ENCODE measurements at places on chromosomes 16 and 17.

DNA sequence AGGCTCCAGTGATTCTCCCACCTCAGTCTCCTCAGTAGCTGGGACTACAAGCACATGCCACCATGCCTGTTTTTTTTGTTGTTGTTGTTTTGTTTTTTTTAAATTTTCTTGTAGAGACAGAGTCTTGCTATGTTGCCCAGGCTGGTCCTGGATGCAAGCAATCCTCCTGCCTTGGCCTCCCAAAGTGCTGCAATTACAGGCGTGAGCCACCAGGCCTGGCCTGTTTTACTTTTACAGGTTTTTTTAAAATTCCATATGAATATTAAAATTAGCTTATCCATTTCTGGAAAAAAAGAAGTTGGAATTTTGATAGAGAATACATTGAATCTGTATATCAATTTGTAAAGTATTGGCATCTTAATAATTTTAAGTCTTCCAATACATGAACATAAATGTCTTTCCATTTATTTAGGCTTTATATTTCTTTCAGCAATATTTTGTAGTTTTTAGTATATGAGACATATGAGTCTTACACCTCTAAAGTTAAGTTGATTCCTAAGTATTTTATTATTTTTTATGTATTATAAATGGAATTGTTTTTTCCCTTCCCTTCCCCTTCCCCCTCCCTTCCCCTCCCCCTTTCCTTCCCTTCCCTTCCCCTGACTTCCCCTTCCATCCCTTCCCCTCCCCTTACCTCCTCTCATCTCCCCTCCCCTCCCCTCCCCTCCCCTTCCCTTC, 323.5 kb upstream of the SALL1 start:
- no peak for DNase-seq

DNA sequence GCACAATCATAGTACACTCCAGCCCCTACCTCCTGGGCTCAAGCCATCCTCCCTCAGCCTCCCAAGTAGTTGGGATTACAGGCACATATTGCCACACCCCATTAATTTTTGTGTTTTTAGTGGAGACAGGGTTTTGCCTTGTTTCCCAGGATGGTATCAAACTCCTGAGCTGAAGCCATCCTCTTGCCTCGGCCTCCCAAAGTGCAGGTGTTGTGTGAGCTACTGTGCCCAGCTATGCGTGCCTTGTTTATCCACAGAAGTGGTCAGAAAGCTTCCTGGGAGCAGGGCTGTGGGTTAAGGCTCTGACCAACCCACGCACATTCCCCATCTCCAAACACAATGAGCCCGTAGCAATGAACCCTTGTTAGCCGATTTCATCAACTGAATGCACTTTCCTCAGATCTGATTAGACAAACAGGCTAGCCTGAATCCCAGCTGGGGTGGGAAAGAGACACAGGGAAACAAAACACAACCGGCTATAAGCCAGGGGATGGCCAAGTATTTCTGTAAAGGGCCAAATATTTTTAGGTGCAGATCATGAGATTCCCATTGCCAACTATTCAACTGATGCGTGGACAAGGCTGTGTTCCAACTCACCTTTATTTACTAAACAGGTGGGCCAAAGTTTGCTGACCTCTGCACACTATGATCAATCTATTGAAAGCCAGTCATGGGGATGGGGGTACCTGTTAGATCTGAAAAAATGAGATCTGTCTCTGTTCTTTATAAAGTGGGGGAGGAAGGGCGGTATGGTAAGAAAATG, 193.6 kb downstream of the CPPED1 start:
- DNase-seq = no peak

GRCh38 chr17:50151937-50152547, 1.6 kb upstream of the PPP1R9B start:
- DNase-seq = no peak

DNA sequence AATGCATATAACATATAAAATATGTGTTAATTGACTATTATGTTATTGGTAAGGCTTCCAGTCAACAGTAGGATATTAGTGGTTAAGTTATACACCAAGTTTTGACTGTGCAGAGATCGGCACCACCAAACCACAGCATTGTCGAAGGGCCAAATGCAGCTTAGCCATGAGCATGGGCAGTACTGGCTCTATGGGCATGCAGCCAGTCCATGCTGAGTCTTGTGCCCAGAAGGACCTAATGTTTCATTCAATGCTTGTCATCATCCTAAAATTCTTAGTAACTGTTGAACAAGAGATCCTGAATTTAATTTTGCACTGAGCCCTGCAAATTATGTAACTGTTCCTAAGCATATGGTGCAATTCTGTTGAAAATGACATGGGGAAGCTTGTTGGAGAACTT, 233.4 kb upstream of the HS3ST3A1 start:
- DNase-seq = no peak

DNA sequence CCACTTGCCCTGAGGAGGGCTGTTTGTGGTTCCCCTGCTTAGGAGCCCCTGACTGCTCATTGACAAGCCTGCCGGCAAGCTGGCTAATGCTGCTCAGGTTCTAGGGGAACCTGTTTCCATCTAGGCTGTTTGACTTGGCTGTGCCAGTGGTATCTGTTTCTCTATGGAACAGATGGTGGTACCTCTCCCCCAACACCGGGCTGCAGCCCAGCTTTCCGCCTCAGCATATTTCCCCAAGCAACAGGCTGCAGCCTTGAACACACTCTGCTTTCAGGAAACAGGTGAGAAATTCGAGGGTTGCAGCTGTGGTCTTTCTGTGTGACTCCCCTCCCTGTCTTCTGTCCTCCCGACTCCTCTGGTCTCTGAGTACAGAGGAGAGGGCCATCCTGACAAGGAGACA, 132.3 kb downstream of the TMEM132E start:
- DNase-seq = no peak

DNA sequence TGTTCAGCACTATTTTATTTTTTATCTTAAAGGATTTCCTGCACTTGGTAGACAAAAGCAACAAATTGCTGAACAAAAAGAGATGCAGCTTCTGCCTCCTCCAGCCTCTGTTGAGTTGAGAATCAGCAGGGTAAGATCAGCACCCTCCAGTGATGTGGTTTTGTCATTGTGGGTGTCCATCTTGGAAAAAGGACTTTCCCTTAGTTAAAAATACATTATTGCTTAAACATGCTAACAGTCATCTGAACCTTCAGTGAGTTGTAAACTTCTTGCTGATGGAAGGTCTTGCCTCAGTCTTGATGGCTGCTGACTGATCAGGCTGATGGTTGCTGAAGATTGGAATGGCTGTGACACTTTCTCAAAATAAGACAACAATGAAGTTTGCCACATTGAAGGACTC, 101.2 kb downstream of the PHKB start:
- DNase-seq = no peak

DNA sequence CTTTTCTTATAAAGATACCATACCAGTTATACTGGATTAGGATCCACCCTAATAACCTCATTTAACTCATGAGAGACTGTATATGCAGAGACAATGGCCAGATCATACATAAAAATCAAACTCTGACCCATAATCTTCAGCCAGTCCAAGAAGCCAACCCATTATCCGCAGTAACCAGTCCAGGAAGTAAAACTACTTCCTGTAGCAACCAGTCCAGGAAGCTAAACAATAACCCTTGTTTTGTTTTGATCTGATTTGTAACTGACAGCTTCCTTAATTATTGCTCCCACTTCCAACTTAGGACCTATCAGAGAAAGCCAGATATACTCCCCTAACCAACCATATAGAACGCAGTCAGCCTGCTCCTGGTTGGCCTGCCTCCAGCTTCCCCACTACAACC, 19.2 kb upstream of the SSTR2 start:
- no peak for DNase-seq

GRCh38 chr16:87603684-87604633, 1.7 kb downstream of the JPH3 start:
- no peak for DNase-seq

DNA sequence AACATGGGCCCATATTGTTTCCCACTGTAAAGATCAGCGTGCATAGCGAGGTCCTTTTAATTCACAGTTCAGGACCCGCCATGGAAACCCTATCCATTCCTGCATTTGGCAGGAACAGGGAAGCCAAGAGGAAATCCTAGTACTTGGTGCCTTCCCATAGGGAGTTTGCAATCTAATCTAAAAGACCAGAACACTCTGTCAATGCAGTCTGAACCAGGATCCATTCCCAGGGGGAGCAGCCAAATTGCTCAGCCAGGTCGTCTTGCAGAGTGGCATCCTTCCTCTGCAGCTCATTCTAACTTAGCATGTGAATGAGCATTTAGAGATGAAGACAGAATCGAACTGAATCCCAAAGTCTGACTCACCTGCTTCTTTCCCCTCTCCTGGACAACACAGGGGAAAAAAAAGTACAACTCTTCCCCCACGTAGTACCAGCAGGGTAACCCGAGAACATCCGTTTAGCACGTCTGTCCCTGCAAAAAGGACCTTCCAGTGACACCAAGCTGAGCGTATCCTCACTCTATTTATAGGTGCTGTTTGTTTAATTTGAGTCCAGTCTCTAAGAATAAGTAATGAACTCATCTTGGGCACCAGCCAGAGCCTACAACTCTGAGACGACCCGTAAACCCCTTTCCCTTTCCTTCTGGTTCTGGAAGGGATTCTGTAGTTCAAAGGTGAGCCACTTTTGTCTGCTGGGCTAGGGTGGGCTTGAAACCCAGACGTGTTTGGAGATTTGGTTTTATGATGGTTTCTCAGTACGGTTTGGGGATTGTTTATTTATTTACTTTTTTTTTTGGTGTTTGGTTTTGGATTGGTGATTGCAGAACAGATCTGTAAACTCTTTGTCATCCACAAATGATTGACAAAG, 74.5 kb downstream of the ERCC4 start:
- DNase-seq = no peak

GRCh38 chr17:71287071-71287823, 833.6 kb upstream of the SOX9 start:
- no peak for DNase-seq

- no peak for DNase-seq
Observed at GRCh38 chr16:49755313-49755620, 100.6 kb downstream of the ZNF423 start.

- DNase-seq = peak; percentile 26
Observed at GRCh38 chr17:4420692-4421131, 13.0 kb upstream of the SPNS3 start.

GRCh38 chr17:76638263-76638662, 5.3 kb downstream of the ST6GALNAC1 start:
- DNase-seq = no peak

DNA sequence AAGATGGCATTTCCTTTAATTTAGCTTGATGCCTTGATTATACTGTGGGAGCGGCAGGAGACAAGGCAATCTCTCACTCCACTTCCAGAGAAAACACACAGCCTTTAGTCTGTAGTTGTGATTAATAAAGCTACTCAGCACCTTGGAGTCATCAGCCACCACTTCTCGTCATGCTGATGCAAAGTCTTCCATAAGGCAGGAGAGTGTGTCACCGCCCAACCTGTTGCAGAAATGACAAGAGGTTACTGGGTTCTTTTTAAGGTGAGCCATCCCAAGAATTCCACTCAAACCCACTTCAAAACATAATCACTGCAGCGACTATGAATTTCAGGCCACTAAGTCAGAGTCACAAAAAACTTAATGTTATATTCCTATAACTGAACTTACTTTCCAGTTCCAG, 223.9 kb upstream of the TOX3 start:
- no peak for DNase-seq

GRCh38 chr17:82633343-82633742, 14.9 kb downstream of the WDR45B start:
- no peak for DNase-seq

- no peak for DNase-seq
Observed at GRCh38 chr17:32297860-32298259, 32.2 kb downstream of the RHBDL3 start.

DNA sequence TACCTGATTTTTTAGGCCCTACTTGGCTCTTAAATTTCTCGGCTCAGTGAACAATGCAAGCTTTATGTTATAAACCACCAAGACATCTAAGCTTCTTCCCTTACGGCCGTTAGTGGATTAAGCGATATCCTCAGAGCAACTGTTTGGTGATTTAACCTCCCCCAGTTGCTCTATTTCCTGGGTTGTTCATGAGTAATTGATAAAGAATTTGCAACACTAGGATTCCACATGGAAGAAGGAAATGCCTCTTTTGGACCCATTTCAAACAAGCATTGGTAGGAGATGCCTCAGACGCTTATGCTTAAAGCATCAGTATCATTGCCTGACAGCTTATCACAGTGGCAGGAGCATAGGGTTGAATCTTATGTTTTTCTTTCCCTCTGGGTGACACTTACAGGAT, 65.3 kb downstream of the RBFOX1 start:
- DNase-seq = no peak

DNA sequence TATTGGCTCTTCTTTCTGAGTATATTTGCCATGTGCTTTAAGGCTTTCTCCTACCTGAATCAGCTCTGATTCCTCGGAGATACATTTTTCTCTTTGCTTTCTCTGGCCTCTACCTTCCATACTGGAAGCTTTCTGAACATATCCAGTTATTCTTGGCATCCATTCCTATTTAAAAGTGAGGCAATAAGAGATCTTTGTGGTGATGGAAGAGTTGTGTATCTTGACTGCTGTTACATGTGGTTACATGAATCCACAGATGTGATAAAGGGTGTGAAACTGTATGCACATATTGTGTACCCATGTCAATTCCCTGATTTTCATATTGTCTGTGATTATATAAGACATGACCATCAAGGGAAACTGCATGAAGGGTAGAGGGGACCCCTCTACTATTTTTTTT, 24.4 kb downstream of the UBE2O start:
- no peak for DNase-seq

- DNase-seq = no peak
Observed at GRCh38 chr16:79402356-79402755, 198.2 kb downstream of the MAF start.

- no peak for DNase-seq
Observed at GRCh38 chr17:69018022-69018615, 42.6 kb downstream of the ABCA9 start.

- no peak for DNase-seq
Observed at GRCh38 chr17:17576772-17577234, 14.7 kb downstream of the PEMT start.

GRCh38 chr17:10713318-10713717, 15.9 kb downstream of the ADPRM start:
- no peak for DNase-seq

- DNase-seq = no peak
Observed at GRCh38 chr16:89334461-89334860, 117.0 kb downstream of the ZNF778 start.

DNA sequence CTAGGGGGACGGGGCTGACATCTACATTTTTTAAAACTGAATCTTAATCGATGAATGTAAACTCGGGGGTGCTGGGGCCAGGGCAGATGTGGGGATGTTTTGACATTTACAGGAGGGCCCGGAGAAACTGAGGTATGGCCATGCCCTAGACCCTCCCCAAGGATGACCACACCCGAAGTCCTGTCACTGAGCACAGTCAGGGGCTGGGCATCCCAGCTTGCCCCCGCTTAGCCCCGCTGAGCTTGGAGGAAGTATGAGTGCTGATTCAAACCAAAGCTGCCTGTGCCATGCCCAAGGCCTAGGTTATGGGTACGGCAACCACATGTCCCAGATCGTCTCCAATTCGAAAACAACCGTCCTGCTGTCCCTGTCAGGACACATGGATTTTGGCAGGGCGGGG, 21.4 kb downstream of the ADAM11 start:
- no peak for DNase-seq

DNA sequence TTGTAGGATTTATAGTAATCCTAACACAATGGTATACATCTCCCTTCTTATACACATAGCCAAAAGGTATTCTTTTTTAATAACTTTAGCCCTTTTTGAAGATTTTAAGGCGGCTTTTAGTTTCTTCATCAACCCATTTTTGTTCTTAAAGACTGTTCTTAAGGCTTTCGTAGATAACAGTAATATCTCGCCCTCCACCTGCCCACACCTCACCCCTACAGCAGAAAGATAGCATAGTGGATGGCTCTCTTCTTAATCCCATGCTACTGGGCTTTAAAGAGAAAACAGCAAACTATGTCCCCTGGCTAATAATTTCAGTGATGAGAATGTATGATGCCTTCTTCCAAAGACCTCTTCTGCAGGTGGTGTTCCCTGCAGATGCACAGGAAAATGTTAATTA, 8.6 kb downstream of the IGSF6 start:
- DNase-seq = no peak
